ENCODE measurements at places on chromosomes 12 and 14.

DNA sequence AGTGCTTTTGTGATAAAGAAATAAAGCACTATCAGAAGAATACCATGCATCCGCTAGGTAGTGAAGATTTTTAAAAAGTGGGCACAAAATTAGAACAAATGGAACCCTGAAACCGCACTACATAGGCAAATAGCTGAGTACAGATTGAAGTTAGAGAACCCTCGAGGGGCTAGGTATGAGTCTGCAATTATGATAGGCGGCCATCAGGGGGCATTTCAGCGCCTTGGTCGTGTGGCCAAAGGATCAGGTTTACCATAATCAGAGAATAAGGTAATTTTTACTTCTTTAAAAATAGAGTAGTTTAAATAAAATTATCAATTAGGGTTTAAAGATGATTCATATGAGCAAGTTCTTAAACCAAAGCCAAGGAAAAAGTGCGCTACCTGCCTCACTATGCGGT is 129.8 kb downstream of the TMX1 start:
- peak; percentile 9 for DNase-seq

DNA sequence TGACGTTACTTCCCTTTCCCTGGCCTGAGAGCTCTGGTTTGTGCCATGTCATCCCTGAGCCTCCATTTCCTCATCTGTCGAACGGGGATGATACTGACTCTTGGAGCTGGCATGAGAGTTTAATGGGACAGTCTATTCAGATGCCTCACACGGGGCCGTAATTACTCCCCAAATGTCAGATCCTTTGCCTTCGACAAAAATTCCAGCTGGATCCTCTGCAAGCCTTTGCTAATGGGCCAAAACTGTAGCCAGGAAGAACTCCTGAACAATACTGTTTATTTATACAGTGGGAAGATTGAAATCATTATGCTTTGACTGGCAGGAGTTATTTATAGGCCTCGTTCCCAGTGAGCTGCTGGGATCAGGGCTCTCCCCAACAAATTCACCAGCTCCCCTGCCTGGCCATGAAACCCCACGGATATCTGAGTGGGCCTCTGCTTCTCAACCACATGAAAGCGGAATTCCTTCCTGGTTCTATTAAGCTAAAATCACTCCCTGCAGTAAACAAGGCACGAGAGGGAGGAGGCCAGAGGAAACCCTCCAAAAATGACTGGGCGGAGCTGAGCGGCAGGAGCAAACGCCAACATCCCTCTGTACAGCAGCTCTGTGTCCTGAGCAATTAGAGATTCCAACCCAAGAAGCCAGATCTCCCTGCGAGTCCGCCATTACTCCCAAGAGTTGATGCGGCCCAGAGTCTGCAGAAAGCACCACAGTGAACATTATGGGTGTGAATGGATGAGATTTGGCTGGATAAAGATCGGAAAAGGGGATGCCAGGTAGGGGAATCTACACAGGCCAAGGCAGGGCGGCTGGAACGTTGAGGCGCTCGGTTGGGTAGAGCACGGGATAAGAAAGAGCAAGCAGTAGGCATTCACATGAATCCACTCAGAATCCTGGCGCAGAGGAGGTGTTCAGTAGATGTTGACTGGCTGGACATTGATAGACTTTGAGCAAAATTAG is 326.1 kb downstream of the BCL11B start:
- DNase-seq, result no peak

- no peak for DNase-seq
Measured at GRCh38 chr12:105453316-105453715, 122.8 kb downstream of the C12orf75 start.

DNA sequence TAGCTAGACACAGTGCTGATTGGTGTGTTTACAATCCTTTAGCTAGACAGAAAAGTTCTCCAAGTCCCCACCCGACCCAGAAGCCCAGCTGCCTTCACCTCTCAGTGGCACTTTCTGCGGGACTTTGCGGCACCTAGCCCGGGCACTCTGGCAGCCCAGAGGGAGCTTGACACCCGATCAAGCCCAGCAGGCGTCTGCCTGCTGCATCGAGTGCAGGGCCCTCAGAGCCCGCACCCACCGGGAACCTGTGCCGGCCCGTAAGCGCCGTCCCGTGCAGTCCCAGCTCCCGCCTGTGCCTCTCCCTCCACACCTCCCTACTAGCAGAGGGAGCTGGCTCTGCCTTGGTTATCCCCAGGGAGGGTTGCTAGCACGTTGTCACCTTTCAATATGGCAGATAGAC is 631.0 kb upstream of the STXBP6 start:
- no peak for DNase-seq

- DNase-seq, result no peak
Measured at GRCh38 chr12:89364058-89364457, 11.8 kb upstream of the DUSP6 start.

GRCh38 chr14:105107781-105108515 is 42.7 kb upstream of the GPR132 start:
- DNase-seq, result no peak

All from CD4-positive, alpha-beta T cell treated with Interleukin-12 subunit alpha and Interleukin-12 subunit beta, for 1 hour (primary cell).